Suprapubic skin (tissue), 4 donors: ENCODE measurements at places on chromosomes 2 and 18. TPM values are rescaled to one million over a fixed set of nuclear protein-coding genes. Genes with fewer than 3 reads are reported as not detected.

Gene CDCA7
- 11.8 TPM for total RNA-seq

Gene ALS2
- 24.9 TPM for total RNA-seq

Gene FAP
- total RNA-seq: 1.8 TPM

Gene FABP1
- not detected for total RNA-seq

- DNase-seq: no peak
Observed at GRCh38 chr2:164953279-164953678, 2.0 kb downstream of the SLC38A11 start.
